ENCODE measurements at places on chromosomes 2 and 18. TPM values are rescaled to one million over a fixed set of nuclear protein-coding genes. Genes with fewer than 3 reads are reported as not detected.

Gene CNTNAP5
- not detected for total RNA-seq

GRCh38 chr2:51324051-51324450 lies 292.1 kb upstream of the NRXN1 start:
- no peaks in the 10 kb centered on the region for H3K4me1 ChIP-seq
- H3K4me3 ChIP-seq: no peak overlapping the region
- no peaks in the 10 kb centered on the region for H3K36me3 ChIP-seq
- H3K27me3 ChIP-seq: no peaks in the 10 kb centered on the region
- no peak overlapping the region for H3K27ac ChIP-seq

DNA sequence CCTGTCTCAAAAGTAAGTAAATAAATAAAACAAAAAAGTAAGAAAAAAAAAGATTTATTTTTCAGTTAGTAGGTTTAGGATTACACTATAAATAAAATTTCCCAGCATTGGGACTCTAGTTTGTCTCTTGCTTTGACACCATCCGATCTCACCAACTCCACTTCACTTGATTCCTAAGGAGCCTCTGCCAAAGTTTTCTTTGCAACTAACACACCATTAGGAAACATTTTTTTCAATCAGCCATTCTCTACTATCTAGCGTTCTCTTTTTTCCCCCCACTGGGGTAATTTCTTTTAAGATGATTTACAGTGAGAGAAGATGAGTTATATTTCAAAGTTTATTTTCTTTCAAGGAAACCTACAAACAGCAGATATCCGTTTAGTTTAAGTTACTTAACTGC lies 10.6 kb upstream of the NEMP2 start:
- no peaks in the 10 kb centered on the region for H3K27me3 ChIP-seq
- no peak for DNase-seq

Gene KIAA2012
- total RNA-seq: under 0.01 TPM

- H3K27ac ChIP-seq: no peak overlapping the region
- H3K27me3 ChIP-seq: no peaks in the 10 kb centered on the region
- no peak for DNase-seq
- H3K4me3 ChIP-seq: no peak overlapping the region
- H3K36me3 ChIP-seq: no peaks in the 10 kb centered on the region
Observed at GRCh38 chr2:162734866-162735265, 103.7 kb downstream of the KCNH7 start.

Gene MSGN1
- not detected for total RNA-seq

GRCh38 chr2:85653996-85654395 lies 14.0 kb downstream of the SFTPB start:
- H3K4me3 ChIP-seq: no peak overlapping the region
- H3K27ac ChIP-seq: no peak overlapping the region
- H3K36me3 ChIP-seq: peaks cover 26% of the 10 kb centered on the region
- no peak for DNase-seq
- no peaks in the 10 kb centered on the region for H3K4me1 ChIP-seq

GRCh38 chr2:236052926-236053821 lies 115.0 kb downstream of the GBX2 start:
- H3K36me3 ChIP-seq: no peaks in the 10 kb centered on the region
- no peak for DNase-seq
- no peaks in the 10 kb centered on the region for H3K27me3 ChIP-seq
- no peak overlapping the region for H3K4me3 ChIP-seq

DNA sequence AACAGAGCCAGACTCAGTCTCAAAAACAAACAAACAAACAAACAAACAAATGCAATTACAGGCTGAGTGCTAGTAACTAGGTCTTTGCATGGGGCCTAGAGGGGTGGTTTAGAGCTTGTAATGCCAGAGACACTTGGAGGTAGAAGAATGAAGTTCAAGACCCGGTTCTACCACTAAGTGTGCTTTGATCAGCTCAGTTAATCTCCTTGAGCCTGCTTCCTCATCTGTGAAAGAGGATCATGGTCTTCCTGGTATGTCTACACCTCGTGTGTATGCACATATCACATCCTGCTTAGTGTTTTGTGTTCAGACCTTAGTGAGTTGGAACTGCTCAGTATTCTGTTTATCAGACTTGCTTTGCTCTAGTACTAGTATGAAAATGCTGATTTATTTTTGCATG lies 4.8 kb upstream of the ATP6V1C2 start:
- H3K4me3 ChIP-seq: no peak overlapping the region
- H3K27ac ChIP-seq: no peak overlapping the region
- H3K27me3 ChIP-seq: no peaks in the 10 kb centered on the region
- H3K36me3 ChIP-seq: no peaks in the 10 kb centered on the region

Gene GCG
- not detected for total RNA-seq

Gene ALLC
- 0.14 TPM for total RNA-seq

Gene ST6GAL2
- total RNA-seq: 3.6 TPM
